SIG-M5 (cell line): ENCODE measurements at places on chromosomes 7 and 10.

GRCh38 chr10:21797984-21798765, 205.4 kb downstream of the DNAJC1 start:
- no peak for DNase-seq

GRCh38 chr7:142153400-142153799, 41.9 kb downstream of the MGAM2 start:
- no peak for DNase-seq

DNA sequence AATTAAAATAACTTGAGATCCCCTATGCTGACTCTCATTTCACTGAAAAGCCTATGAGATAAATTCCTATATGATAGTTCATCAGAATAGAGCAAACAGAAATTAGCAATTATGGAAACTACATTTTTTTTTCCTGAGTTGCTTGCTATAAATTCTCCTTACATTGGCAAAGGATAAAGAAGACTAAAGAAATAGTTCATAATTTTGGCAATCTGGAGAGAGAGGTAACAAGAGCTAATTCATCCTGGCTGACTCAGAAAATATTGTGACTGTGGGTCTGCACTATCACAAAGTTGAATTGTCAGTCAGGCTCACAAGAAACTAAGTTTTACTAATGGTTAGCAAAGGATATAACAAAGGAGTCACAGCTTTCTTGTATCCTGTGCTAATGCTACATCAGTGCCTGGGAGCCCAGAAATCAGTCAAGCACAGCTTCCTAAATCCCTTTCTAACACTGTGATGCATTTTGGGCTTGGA, 483.0 kb downstream of the MAGI2 start:
- DNase-seq: no peak

GRCh38 chr7:107151538-107151937, 17.3 kb upstream of the HBP1 start:
- DNase-seq: no peak

- no peak for DNase-seq
Observed at GRCh38 chr7:17590221-17590620, 291.8 kb downstream of the AHR start.

DNA sequence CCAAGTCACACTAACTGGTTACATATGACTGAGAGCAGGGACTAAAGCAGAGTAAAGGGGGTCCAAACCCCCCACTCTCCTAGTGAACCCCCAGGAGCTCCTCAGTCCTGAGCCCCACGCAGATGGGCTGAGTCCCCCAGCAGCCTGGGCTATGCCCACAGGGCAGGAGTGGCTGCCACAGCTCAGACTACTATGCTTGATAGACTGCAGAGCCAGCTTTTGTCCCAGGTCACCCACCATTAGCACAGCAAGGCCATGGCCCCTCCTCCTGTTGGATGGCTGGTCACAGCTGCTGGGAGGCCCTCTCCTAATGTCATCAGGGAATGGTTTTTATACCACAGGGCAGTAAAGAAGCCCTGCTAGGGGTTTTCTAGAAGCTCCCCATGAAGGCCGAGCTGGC, 46.3 kb upstream of the FGFR2 start:
- no peak for DNase-seq
